Stimulated activated CD8-positive, alpha-beta memory T cell treated with anti-CD3 and anti-CD28 coated beads, Interleukin-4, amount 100 ng/mL, for 4 hours (primary cell): ENCODE measurements at places on chromosomes 4 and X.

- DNase-seq, result no peak
These were observed 503.9 kb downstream of the PDHA2 start for GRCh38 chr4:96343836-96344235.

DNA sequence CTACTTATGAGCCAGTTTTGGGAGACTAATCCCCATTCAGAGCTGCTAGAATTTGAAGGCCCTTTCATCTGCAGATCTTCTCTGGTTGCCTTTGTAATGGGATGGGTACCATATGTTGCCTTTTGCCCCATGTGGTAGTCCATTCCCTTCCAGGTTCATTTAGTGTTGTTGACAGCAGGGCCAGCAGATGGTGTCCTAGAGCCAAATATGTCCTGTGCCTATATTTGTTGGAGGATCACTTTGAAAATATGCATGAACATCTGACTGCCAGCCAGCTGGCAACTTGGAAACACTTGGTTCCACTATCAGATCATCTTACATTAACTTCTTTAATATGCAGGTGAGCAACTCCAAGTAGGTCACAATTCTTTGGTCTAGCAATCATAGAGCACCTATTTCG, 30.4 kb downstream of the CFAP299 start:
- peak; percentile 28 for DNase-seq

- no peak for DNase-seq
These were observed 14.8 kb downstream of the RPL34 start for GRCh38 chr4:108635070-108635655.

GRCh38 chrX:17519358-17519757, 144.4 kb downstream of the NHS start:
- no peak for DNase-seq

DNA sequence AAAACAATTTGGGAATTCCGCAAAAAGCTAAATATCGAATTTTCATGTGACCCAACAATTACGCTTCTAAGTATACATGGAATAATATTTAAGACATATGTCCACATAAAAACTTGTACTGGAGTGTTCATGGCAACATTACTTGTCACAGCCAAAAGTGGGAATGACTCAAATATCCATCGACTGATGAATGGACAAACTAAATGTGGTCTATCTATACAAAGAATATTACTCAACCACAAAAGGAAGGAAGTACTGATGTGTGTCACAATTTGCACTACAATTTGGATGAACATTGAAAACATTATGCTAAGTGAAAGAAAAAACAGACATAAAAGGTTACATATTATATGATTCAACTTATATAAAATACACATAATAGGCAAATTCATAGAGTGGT, 71.9 kb downstream of the AFF2 start:
- no peak for DNase-seq

DNA sequence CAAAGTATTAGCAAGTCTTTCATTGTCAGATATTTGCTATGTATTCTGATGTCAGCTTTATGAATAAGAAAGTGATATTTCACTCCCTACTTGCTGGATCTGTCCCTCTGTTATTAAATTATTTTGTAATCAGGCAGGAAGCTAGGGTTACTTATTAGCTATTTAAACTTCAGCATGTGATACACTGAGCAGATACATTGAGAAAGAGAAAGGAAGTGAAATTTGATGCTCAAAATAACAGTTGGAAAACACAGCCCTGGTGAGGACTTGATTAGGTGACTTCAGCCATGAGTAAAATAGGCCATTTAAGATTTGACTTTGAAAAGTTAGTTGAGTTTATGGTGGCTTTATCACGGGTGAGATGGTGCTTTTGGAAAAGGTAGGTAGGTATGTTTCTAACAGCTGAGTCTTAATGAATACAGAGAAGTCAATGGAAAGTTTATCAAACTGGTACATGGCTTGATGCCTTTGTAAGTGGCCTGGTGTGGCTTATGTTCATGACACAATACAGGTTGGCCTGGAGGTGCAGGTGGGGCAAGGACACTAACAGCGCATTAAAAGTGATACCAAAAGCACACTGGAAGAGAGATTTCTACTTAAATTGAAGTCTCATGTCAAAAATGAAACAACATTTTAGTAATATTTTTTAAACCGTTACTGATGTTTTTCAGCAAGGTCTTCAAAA, 321.2 kb upstream of the SPOCK3 start:
- DNase-seq, result no peak

DNA sequence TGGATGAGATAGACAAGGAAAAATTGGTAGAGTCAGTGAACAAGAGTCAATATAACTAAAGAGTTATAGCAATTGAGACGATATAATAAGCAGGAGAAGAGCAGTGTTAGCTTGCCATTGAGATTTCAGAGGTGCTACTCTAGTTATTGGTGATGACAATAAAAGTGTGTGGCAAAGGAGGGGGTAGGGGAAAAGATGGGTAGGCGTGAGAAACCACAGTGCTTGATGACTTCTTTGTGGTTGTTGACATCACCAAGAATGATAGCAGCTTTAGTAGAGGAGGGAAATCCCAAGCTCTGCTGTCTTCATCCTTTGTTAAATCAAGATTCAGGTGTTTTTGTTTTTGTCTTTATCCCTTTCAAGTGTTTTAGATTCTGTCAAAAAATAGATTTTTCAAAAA, 179.9 kb upstream of the PPP3CA start:
- DNase-seq, result peak; percentile 49
